ENCODE measurements at places on chromosomes 5 and 9.

GRCh38 chr9:91734371-91734981, 215.6 kb downstream of the ROR2 start:
- DNase-seq: peak; percentile 46

GRCh38 chr5:101679816-101680215, 616.3 kb downstream of the SLCO4C1 start:
- no peak for DNase-seq

DNA sequence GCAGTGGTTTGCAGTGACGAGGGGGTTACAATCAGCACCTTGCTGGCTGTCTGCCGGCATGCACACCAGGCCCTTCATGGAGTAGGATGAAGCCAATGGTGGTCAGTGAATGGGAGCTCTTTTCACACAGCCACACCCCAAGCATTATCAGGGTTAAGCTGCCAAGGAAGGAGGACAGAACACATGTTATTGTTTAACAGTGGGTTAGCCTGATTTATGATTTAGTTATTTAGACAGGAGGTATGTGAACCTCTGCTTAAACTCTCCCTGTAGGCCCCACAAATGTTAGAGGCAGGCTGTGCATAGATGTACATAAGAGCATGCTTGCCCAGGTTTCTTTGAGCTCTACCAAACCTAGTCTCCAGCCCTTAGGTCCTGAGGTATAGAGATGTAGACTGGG, 262.9 kb downstream of the SPOCK1 start:
- no peak for DNase-seq

- DNase-seq: no peak
Observed at GRCh38 chr5:165003283-165003682, 1497.9 kb downstream of the MAT2B start.

- no peak for DNase-seq
Observed at GRCh38 chr5:92927291-92927778, 653.7 kb downstream of the NR2F1-AS1 start.

DNA sequence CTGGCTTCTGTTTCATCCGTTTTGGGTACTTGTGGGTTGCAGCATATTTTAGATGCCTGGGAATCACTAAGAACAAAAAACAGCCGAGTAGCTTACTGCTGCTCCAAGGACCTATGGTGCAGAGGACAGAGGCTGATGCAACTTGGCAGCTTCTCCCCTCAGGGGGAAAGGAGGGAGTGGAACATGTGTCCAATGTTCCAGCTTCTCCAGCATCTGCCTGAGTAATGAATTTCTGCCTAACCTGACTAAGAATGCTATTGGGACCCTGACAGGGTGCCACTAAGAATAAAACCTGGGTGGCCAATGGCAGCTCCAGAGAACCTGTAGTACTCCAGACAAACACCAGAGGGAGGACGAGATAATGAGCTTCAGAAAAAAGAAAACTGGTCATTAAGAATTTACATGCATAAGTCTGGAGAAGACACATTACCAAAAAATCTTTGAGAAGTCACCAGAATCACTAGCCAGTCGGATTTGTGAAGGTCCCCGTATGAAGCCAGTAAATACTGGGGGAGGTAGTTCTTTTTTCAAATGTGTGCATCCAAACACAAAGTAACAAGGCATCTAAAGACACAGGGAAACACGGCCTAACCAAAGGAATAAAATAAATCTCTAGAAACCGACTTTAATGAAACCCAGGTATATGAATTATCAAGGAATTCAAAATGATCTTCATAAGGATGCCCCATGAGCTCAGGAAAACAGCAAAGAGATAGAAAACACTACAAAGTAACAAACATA, 293.5 kb downstream of the HINT1 start:
- DNase-seq: peak; percentile 60

DNA sequence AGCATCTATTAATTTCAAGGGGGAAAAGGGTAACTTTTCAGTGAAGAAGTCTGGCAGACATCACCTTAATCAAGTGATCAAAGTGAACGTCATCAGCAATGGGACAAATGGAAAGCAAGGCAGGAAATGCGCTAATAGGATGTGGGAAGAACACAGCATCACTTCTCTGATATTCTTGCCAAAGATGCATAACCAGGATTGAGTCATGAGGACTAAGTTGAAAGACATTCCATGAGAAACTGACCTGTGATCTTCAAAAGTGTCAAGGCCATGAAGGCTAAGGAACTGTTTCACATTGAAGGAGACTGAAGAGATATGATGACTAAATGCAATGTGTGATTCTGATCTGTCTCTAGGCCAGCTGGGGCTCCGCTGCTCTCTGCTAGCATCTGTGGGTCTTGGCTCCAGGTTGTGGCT, 92.9 kb downstream of the NDFIP1 start:
- DNase-seq: no peak

DNA sequence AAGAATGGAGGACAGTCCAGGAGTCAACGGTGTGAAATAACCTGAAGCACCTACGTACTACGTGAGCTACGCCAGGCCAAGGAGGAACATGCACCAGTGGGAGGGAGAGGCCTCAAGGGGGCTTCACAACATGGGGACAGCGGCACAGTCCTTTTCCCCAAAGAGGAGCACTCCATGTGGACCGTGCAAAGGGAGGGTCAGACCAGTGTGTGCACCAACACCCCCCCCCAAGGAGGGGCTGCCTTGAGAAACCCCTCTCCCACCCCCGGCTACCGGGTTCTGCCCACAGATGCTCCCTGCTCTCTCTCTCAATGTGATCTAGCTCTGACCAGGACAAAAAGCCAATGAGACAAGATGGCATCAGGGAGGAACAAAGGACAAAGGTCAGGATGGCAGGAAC, 68.6 kb downstream of the PRRT1B start:
- DNase-seq: no peak

DNA sequence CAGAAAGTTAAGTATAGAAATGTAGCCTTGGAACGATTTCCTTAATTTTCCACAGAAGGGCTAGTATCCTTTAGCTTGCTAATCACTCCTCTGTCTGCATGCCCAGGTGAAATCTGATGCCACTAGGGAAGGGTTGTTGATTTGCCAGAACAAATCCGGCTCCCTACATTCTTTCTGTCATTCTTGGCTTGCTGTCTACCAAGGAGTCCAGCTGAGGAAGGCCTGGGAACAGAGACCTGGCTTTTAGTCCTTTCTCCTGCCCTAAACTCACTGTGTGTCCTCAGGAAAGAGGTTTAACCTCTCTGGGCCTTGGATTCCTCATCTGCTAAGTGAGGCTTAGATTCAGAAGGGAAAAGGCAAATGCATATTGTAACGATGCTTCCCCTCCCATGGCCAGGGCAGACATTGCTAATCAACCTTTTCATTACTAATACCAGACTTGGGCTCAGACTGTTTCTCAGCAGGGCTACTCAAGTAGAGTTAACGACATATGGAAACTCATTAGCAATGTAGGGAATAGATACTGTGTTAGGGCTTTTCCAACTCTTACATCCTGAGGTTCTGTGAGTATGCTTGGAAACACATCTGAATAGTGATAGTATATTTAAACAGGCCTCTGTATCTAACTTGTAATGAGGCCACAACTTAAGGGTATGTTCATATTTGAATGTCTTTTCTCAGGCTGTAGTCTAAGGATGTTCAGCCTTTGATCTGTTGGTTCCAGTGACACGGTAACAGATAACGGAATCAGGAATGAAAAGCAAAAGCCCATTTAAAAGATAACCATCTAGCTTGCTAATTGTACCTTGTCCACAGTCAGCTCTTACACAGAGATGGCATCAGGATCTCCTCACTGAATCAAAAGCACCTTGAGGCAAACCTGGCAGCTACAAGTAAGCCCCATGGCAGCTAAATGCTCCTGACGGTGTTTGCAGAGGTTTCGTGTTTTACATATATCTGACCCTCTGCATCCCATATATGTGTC, 4.1 kb downstream of the GALNT10 start:
- no peak for DNase-seq

- no peak for DNase-seq
Observed at GRCh38 chr9:111036429-111036789, 1.9 kb downstream of the LPAR1 start.

GRCh38 chr5:135222171-135222681, 176.8 kb downstream of the MACROH2A1 start:
- no peak for DNase-seq

GRCh38 chr5:89315286-89316100, 432.5 kb upstream of the MEF2C start:
- DNase-seq: no peak

- no peak for DNase-seq
Observed at GRCh38 chr5:180154821-180155364, 54.1 kb downstream of the RASGEF1C start.
